Activated CD4-positive, alpha-beta T cell treated with anti-CD3 and anti-CD28 coated beads, Interleukin-2, amount 50 U/mL, for 16 hours (primary cell): ENCODE measurements at places on chromosomes 3 and 15.

GRCh38 chr15:98304371-98304770 is 343.9 kb downstream of the ARRDC4 start:
- no peak for DNase-seq

DNA sequence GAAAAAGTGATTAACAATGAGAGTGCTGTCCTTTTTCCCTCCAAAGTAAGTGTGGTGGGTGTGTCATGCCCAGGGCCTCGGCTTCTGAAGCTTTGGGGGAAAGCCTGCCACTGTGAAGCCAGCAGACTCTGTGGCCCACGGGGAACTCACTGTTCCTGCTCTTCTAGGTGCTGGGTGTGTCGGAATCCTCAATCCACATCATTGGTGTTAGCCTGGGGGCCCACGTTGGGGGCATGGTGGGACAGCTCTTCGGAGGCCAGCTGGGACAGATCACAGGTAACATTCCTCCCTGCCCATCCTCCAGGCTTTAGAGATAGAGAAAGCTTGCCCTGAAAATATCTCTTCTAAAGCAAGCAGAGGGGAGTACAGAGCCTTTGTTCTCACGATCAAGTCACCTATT is 11.6 kb downstream of the PLA1A start:
- DNase-seq, result no peak

DNA sequence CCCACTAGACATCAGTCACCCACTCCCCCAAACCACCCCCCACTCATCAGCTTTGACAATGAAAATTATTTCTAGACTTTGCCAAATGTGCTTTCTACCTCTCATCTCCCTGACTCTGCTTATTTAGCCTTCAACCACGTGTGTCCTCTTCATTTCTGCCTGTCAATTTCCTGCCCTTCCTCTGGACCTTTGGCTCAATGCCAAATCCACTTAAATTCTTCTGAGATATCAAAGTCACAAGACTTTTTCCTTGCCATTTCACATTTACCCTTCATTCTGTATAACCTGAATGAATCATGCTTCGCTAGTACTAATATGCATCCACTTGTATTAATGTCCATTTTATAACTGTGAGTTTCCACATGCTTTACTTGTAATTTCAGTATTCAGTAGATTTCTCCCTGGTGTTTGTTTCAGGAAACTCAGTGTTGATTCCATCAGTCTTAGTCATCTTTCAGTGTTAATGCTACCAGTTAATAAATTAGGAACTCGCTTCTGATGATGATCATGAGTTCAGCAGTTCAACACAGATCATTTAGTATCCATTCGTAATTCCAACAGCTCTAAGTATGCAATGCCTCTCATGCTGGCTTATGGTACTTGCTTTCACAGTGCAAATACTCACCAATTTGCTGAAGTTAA is 128.2 kb upstream of the OSTN start:
- DNase-seq, result no peak

GRCh38 chr15:65371976-65372786 is 5.6 kb downstream of the IGDCC3 start:
- no peak for DNase-seq

DNA sequence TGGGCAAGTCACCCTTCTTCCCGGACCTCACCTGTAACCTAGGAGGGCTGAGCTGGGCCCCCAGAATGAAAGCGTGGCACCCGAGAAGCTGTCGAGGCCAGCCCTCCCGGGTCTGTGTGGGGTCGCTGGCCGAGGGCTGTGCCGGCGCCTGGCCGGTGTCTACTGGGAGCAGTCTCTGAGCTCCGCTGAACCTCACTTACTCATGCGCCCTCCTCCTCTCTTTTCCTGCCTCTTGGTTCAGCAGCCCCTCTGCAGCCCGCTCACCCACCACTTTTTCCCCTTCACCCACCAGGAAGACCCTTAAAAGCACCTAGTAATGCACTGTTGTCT is 419 bp downstream of the HYKK start:
- no peak for DNase-seq

DNA sequence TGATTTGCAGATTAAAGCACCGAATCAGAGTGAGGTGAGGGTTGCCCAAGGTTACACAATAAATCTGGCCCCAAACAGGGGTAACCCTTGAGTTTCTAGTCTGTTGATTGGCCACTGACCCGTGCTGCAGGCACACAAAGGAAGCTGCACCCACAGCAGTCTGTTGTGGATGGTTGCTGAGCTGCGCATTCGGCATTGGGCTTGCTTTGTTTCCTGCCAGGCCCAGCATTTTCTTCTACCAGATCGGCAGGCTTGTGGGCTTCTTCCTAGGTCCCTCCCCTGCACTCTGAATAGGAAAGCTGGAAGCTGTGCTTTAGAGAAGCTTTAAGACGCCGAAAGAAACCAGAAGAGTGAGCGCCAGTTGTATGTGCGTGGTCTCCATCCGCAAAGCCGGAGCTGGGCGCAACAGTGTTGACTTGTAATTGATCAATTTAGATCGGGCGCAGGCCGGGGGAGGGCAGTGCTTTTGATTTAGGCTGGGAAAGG is 12.1 kb downstream of the B3GNT5 start:
- no peak for DNase-seq
